GM12892 (cell line): ENCODE measurements at places on chromosomes 7 and 10.

GRCh38 chr10:103513380-103514060, 20.0 kb downstream of the NEURL1 start:
- DNase-seq, result no peak

- peak; percentile 54 for DNase-seq
Measured at GRCh38 chr10:123995461-123996131, 97.8 kb downstream of the CHST15 start.

DNA sequence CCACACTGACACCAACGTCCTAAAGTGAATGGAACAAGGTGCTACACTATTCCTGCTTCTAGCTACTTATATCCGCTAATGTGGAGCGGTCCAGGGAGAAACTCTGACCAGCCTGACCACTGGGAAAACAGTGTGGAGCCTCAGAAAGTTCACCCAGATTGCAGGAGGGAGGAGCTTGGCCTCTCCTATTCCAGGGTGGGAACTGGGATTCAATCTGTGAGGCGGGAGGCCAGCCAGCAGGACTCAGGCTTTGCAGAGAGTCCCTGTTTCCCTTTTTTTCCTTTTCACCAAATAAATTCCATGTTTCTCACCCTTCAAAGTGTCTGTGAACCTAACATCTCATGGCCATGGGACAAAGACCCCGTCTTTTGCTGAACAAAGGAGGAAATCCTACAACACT, 86.4 kb upstream of the SEMA3C start:
- no peak for DNase-seq

DNA sequence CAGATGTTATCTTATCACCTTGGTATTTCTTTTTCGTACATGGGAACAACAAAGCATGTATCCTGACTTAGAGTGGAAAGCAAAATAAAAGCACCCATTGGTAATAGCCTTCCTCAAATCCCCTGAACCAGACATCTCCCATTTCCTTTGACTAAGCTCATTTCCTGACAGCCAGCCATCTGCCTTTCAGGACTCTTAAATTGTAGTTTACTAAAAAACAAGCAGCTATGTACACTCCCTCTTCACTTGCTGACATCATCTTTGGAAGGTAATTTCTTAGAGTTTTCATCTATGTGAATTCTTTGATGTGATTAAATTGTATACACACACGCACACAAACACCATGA, 40.7 kb downstream of the ARL4A start:
- DNase-seq, result no peak

GRCh38 chr7:34530259-34530658, 127.8 kb upstream of the NPSR1 start:
- no peak for DNase-seq

DNA sequence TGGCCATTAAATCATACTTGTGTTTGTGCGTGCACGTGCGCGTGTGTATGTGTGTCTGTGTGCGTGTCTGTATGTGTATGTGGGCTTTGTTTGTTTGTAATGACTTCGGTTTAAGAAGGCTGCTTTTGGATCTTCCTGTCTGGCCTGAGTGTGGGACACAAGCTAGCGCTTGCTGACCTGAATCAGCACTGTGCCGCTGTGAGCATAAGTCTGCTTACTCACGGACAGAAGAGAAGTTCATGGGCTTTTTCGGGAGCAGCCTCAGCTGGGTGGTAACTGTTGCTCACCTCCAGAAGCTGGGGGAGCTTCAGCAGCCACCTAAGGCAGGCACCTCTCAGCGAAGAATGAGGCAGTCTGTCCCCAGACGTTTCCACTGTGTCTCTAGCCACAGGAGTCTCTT, 56.1 kb upstream of the TRUB1 start:
- DNase-seq, result no peak

DNA sequence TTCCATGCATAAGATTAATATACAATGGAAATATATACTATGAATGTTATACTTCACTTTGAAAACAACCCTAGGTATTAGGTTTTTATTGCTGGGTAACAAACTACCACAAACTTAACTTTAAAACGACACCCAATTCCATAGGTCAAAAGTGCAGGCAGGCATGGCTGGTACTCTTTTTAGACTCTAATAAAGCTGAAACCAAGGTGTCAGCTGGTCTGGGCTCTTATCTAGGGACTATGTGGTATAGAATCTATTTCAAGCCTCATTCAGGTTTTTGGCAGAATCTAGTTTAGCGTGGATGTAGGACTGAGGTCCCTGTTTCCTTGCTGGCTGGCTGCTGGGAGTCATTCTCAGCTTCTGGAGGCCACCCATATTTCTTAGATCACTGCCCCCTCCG, 65.0 kb upstream of the TMEM168 start:
- DNase-seq, result no peak

DNA sequence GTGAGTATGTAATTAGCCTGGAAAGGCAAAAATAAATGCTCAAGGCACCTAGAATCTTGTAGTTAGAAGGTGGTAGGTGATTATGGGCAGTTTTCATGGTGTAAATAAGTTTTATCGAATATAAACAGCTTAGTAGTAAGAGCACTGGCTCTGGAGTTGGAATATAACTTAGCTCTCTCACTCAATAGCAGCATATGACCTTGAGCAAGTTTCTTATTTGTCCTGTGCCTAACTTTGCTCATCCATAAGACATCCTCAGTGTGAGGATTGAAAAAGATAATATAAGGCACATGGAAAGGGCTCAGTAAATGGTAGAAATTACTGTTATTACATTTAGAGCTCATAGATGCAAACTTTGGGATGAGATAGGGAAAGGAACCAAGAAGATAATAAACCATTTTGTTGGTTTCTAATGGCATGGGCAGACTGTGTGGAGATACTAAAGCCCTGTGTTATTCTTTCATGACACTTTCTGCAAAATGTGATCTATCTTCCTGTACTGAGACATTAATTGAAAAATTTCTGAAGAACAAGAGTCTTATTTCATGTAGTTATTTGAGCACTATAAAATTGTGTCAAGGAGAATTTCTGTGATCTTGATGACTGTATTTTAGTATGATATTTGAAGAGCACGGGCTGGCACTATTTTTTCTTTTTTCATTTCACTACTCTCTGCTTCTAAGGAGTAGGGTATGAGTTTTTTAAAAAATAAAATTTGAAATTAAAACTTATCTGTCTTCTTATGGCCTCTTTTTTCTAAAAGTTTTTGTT, 3.1 kb downstream of the SLK start:
- no peak for DNase-seq

DNA sequence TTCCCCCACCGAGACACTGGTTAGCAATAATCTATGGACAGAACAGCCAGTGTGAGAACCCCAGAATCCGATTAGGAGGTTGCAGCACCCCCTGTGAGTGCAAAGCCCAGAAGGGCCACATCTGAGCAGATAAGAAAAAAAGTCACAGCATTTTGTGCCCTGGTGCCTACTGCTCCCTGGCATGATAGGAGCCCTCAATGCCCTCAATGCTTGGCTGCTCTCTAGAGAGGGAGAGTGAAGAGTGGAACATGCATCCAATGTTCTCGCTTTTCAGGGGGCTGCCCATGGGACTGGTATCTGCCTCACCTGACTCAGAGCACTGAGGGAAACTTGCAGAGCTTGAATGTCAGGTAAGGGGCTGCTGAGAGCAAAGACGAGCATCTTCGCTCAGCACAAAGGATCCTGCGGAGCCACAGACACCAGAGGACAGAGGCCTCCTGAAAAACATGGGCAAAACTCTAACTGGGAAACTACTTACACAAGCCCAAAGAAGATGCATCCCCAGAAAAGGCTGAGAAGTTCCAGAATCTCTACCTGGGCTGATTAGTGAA, 98.0 kb upstream of the FAM20C start:
- DNase-seq, result no peak

GRCh38 chr10:122782911-122783310, 62.7 kb downstream of the CUZD1 start:
- no peak for DNase-seq

GRCh38 chr10:86079088-86079487, 287.5 kb downstream of the GRID1 start:
- DNase-seq, result no peak

DNA sequence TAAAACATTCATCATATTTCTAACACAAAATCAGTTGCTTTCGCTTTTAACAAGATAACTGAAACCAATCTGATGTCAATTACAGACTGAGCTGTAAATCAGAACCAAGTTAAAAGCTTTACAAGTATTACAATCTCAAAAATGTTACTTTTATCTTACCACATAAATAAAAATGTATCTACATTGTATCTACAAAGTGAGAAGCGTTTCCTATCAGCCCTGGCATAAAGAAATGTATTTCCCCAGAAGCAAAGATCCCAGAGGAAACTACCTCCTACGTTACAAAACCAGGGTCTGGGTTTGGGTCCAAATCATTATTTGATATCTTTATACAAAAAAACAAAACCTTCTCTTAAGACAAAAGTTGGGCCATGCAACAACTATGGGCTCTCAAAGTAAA, 2.6 kb downstream of the SMURF1 start:
- DNase-seq, result no peak

GRCh38 chr7:31044529-31044928, 7.6 kb upstream of the ADCYAP1R1 start:
- no peak for DNase-seq

DNA sequence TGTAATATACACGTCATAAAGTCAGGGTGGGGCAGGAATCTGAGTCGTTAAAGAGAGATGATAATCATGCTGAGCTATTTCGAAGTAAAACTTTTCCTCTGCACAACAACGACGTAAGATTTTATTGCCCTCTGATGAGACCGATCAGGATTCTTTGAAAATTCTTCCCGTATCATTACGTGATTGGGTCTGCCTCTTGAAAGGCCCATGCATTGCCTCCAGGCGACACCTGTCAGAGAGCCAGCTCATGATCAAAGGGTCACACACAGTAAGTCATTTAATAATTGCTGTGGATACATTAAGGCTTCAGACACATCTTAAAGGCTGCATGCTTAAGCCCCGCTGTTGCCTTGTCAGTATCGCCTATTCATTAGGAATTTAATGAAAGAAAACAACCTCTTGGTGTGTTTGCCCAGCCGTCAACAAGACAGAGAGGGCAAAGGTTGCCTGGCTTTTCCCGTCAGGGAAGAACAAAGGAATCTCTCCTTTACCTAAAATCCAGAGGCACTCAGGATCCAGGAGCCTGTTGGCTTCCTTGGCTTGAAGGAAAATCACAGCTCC, 189.0 kb upstream of the SH2B2 start:
- no peak for DNase-seq

GRCh38 chr7:27171637-27172314, 2.3 kb downstream of the HOXA10 start:
- DNase-seq, result no peak

GRCh38 chr10:35705671-35706070, 63.6 kb upstream of the FZD8 start:
- DNase-seq, result no peak

GRCh38 chr10:130807096-130807495, 504.4 kb downstream of the TCERG1L start:
- no peak for DNase-seq

- DNase-seq, result no peak
Measured at GRCh38 chr7:80357530-80357929, 154.3 kb downstream of the GNAT3 start.

DNA sequence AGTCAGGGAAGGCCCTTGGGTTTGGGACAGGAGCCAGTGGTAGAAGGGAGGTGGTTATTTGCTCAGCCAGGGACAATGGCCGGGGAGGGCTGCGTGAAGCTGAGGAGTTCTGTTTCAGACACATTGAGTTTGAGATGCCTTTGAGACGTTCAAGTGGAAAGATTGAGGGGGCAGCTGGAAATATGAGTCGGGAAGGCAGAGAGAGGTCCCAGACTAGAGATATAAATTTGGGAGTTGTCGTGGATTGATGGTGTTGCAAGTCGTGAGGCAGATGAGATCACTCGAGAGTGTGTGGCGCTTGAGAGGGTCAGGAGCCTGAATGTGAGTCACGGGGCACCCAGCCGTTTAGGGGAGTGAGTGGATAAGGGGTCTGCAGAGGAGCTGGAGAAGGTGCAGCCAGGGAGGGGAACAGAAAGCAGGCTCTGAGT, 73.3 kb downstream of the ZMIZ1 start:
- DNase-seq, result no peak

DNA sequence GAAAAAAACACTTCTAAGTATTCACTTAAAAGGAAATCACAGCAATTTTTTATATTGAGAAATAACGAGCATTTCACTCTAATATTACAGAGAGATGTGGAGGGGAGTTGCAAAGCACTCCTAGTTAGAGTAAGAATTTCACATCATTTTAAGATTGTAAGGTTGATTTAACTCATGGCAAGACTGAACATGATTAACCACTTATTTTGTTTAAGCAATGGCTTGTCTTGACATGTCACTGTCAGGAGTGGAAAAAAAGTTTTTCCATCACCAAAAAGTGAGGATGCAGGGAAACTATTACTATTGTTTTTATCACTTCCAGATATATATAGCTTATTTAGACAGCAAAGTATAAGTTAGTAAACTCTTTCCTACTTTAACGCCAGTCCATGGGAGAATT, 27.1 kb downstream of the CD36 start:
- DNase-seq, result no peak

GRCh38 chr10:19728376-19728775, 87.9 kb upstream of the PLXDC2 start:
- no peak for DNase-seq

GRCh38 chr7:148153616-148154284, 436.8 kb upstream of the C7orf33 start:
- no peak for DNase-seq

DNA sequence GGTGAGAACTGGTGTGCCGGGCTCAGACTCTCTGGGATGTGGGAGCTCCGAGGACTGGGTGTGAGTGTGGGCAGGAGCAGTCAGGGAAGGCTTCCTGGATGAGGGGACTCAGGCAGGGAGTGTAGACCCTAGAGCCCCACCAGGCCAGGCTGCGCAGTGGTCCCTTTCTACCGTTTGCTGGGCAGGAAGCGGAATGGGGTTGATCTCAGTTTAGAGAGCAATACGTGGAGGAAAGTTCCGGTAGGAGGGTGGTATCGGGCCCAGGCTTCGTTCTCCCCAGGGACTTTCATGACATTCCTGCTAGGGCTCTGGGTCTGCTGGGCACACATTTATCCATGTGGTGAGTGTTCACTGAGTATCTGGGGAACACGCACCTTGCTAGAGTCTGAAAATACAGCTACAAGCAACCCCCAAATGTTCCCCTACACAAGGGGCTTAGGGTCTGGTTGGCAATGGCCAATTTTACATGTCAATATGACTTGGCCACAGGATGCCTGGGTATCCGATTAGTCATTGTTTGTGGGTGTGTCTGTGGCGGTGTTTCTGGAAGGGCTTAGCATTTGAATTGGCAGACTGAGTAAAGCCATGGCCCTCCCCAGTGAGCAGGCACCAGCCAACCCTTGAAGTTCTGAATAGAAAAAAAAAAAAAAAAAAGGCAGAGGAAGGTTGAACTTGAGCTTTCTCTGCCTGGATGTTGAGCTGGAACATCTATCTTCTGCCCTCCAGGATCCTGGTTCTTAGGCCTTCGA, 20.8 kb downstream of the GHRHR start:
- no peak for DNase-seq

GRCh38 chr7:19648791-19649190, 60.0 kb downstream of the POLR1F start:
- DNase-seq, result no peak

GRCh38 chr7:158975526-158976467, 119.4 kb downstream of the DYNC2I1 start:
- no peak for DNase-seq
